Suppressor macrophage treated with lipopolysaccharide for 4 hours (primary cell): ENCODE measurements at places on chromosomes 1 and 21.
A peak's percentile ranks its signal among the peaks of the same experiment; 100 is the strongest.

- DNase-seq = peak; percentile 77
Observed at GRCh38 chr1:206744683-206745082, 25.9 kb upstream of the IL19 start.

DNA sequence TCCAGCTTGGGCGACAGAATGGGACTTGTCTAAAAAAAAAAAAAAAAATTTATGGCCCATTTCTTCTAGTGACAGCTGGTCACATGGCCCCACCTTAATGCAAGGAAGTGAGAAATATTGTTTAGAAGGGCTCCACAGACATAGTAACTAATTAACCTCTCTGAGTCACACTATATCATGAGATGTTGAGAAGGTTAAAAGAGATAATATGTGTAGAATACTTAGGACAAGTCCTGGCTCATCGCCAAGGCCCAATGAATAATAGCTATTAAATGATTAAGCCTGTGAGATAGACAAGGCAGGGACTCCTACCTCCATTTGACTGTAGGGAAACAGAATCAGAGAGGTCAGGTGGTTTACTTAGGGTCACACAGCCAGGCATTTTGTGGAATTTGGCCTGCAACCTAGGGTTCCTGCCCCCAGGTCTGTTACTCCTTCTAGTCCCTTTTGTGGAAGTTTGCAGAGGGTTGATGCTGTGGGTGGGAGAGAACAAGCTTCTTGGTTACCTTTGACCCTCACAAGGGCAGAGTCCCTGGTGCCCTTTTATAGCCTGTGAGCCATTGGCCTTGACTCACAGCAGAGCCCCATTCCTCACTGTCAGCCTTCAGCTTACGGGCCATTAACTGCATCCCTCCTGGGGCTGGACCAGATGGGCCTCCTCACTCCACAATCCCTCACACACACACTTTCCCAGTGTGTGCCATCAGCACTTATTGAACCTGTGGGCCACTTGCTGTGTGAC, 48.5 kb downstream of the OPRD1 start:
- DNase-seq = peak; percentile 33

DNA sequence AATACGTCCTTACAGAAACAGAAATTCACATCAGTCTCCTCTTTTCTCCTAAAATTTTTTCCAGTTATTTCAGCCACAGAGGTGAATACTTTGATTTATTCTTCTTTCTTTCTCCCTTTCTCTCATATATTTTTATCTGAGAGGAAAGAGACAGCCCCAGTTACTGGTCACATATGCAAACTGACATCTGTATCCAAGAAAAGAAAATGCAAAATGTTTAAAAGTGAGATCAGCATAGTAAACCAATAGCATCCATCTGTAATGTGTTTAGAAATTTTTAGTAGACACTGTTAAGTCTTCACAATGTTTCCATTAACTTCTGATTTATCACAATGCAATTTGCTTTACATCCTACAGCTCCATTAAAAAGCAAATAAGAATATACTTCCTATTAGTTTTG, 53.5 kb downstream of the NTNG1 start:
- no peak for DNase-seq

DNA sequence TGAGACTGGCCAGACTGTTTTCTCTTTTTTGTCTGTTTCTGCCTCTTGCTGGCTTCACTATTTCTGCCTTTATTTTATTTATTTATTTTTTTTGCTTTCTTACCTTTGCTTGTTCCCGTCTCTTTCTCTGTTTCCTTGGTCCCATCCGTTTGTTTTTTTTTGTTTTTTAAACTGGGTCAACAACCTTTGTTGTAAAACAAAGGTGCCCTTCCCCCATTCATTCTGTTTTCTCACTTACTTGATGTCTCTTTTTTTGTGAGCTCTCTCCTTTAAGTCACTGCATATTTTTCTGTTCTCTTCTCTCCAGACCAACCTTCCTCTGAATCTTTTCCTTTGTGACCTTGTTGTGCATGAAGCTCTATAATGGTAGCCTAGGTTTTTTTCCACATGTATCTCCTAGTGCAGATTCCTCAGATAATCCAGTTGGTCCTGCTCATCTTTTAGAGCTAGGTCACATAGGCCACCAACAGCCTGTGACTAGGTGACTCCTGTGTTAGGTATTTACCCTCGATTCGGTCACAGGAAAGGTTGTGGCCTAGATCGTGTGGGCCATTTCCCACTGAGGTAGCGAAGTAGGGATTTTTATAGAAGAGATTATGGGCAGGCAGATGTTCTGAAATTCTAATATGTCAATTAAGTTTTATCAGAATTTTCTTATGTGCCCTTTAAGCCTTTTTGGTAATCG, 15.9 kb downstream of the GNAI3 start:
- DNase-seq = no peak

- no peak for DNase-seq
Observed at GRCh38 chr1:18948048-18948912, 8.2 kb downstream of the IFFO2 start.

DNA sequence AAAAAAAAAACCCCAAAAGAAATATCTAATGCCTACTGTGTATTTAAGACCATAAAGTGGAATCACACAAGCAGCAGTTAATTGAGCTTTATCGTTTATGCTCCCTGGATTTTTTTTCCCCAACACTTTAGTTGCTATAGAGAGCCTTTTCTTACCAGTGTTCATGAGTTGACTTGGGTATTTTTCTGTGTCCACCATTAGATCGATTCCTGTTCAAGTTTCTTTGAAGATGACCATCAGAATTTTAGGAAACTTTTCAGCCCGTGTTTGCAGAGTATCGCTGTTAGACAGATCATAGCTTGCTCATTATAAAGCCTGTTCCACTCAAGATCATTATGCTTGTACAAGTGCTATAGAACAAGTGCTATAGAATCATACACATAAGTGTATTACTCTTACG, 1.5 kb downstream of the RALGPS2 start:
- DNase-seq = no peak

DNA sequence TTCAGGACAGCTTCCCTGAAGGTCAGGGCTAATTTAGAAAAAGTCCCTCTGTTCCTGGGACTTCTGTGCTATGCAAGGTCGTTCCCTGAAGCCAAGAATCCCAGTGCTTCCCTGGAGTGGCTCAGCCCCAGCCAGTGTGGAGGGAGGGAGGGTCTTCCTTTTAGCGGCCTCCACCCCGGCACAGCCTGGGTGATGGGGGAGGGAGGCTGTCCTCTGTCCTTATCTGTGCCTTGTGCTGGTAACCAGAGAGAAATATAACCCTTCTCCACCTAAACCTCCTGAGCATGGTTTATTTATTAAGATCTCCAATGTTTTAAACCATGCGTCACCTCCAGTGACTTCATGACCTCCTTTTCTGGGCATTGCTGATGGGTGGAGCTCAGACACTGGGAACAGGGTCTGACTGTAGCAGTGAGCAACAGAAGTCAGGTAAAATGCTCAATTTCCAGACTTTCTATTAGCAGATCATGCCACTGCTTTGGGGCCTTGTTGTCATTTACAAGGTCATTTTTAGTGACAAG, 157.1 kb downstream of the DSCAM start:
- no peak for DNase-seq

GRCh38 chr1:8351693-8352470, 34.0 kb downstream of the SLC45A1 start:
- DNase-seq = peak; percentile 22

DNA sequence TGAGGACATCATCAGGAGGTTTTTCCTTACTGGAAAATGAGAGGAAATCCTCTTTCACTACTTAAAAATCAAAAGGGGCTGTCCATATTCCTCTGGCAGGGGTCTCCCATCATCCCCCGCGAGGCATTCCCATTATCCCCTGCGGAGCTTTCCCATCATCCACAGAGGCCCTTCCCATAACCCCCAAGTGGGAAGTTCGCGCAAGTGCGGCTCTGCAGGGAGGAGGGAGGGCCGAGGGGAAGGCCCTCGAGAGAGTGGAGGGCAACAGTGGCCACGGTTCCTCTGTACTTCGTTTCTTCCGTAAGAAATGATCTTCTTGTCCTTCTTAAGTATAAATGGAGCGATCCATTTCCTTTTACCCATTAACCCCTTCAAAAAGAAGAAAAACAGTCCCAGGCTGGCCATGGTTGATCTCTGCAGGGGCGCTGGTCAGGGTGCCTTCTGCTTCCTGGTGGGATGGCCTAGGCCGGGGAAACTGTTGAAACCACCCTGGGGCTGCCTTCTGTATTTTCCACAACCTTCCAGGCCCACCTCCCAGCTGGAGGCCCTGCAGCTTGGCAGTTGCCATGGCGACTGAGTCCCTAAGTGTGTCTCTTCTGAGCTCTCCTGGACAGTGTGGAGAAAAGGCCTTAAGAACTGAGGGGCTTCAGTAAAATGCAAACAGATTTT, 3.6 kb upstream of the RSPH1 start:
- no peak for DNase-seq

DNA sequence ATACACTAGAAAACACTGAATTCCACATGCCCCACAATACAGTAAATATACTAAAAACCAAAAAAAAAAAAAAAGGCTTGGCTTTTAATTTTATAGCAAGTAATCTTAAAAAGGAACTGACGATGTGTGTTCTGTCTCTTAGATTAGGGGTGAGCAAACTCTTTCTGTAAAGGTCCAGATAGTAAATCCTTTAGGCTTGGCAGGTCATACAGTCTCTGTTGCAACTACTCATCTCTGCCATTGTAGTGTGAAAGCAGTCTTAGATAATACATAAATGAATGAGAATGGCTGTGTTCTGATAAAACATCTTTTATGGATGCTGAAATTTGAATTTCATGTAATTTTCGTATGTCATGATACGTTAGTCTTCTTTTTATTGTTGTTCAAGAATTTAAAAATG, 150.2 kb downstream of the SLC30A10 start:
- DNase-seq = no peak

GRCh38 chr1:53588053-53588779, 129.0 kb downstream of the DMRTB1 start:
- no peak for DNase-seq

- DNase-seq = no peak
Observed at GRCh38 chr1:10155087-10155712, 55.2 kb upstream of the KIF1B start.

- DNase-seq = no peak
Observed at GRCh38 chr1:39574646-39575045, 1.9 kb downstream of the PABPC4 start.
